ENCODE measurements at places on chromosomes 12 and 14. TPM values are rescaled to one million over a fixed set of nuclear protein-coding genes. Genes with fewer than 3 reads are reported as not detected.
A peak's percentile ranks its signal among the peaks of the same experiment; 100 is the strongest.

LMO3 gene
- not detected for total RNA-seq

GRCh38 chr14:32908196-32909084, 30.2 kb upstream of the NPAS3 start:
- DNase-seq: no peak

DNA sequence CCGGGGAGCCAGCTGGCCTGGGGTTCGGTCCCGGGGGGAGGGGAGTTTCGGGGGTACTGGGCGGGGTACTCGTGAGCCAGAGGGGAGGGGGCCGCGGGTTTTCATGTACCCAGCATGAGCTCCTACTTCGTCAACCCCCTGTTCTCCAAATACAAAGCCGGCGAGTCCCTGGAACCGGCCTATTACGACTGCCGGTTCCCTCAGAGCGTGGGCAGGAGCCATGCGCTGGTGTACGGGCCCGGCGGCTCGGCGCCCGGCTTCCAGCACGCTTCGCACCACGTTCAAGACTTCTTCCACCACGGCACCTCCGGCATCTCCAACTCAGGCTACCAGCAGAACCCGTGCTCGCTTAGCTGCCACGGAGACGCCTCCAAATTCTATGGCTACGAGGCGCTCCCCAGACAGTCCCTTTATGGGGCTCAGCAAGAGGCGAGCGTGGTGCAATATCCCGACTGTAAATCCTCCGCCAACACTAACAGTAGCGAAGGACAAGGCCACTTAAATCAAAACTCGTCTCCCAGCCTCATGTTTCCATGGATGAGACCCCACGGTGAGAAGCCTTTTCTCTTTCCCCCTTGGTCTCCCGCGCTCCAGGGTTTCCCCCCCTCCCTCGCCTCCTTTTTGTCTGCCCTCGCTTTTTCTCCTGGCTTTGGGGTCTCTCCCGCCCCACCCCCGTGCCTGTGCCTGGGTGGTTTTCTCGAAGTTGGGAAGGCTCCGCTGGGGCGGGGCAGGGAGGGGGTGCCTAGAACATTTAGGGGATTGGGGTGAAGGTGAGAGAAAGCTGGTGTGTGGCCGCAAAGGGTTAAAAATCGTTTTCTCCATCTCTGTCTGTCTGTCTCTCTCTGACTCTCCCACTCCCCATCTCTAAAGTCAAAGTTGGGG, 627 bp downstream of the HOXC8 start:
- DNase-seq: no peak

- DNase-seq: no peak
These were observed 428.5 kb downstream of the ADAMTS20 start for GRCh38 chr12:43123461-43123860.

DNA sequence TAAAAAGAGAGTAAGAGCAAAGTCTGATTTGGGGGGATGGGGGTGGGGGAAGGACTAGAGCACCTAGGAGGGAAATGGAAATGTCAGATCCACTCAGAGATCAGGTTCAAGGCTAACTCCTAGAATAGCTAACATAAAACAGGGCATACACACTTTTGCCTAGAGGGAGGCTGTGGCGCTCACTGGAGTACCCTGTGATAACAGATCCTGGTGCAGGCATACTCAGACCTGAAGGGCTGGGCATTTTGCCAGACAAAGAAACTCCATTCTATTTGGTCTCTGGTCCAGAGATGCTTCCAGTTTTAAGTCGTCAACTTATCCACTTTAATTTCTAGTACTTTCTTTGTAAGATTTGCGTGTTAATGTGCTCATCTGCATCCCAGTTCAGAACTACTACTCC, 5.8 kb downstream of the CTDSP2 start:
- DNase-seq: no peak

DNA sequence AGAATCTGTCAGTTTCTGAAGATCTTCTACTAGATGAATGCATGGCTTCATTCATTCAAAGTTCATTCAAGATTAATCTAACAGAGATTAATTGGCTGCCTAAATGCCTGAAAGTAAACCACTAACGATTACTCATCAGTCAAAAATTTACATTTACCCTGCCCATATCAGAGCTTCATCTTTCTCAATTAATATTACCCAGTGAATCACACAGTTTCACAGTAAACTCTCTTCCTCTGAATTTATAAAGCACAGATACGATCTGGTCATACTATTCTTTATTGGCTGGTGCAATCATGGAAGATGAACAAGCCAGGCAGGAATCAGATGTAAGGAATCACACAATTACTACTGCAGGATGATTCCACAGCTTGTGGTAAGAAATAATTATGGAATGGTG, 377.7 kb downstream of the SLC16A7 start:
- peak; percentile 80 for DNase-seq

DNA sequence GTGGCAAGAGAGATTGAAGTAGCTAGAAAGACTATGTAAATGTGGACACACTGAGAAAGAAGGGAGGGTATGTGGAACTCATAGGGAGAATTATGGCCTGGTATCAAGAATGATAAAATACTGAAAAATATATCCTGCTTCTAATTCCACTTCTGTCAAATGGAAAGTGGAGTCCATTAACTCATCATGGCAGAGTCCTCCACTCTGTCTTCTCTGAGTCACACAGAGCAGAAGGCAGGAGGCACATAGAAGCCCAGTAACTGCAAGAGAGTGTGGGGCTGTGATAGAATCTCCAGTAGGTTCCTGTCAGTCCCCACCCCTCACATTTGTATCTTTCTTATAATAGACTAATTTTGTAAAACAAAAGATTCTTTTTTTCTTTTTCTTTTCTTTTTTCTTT, 223.7 kb downstream of the AKAP6 start:
- no peak for DNase-seq

DNA sequence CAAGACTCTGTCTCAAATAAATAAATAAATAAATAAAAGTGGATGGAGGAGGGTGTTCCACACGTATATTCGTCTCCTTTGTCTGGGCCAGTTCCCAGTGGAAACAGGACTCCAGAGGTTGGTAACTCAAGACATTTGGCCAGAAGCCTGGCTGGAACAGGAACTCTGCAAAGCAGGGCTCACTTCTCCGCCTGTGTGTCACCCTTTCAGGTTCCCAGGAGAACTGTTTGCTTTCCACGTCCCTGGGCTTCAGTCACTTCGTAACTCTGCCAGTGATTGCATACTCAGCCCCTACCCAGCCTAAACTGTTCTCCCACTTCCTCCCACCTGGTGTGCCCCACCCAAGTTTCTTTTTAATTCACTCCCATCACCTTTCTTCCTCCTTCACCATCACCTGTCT, 7.0 kb upstream of the UBE2N start:
- no peak for DNase-seq

DNA sequence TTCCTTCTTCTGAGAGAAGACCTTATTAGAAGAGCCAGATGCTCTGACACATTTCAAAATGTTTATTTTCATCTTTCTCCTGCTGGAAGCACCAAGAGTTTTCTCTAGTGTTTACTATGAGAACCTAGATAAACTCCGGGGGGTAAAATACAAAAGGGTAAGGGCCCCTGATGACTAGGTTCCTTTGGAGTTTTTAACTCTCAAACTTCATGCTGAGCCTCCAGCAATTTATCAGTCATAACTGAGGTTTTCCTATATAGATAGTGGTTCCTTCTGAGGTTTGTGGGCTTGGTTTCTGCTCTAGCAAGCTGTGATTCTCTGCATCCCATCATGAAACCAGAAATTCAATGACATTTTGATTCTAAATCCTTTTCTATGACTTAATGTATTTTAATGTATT, 210.9 kb downstream of the LRFN5 start:
- DNase-seq: no peak
